ENCODE measurements at places on chromosomes 7 and 10.

DNA sequence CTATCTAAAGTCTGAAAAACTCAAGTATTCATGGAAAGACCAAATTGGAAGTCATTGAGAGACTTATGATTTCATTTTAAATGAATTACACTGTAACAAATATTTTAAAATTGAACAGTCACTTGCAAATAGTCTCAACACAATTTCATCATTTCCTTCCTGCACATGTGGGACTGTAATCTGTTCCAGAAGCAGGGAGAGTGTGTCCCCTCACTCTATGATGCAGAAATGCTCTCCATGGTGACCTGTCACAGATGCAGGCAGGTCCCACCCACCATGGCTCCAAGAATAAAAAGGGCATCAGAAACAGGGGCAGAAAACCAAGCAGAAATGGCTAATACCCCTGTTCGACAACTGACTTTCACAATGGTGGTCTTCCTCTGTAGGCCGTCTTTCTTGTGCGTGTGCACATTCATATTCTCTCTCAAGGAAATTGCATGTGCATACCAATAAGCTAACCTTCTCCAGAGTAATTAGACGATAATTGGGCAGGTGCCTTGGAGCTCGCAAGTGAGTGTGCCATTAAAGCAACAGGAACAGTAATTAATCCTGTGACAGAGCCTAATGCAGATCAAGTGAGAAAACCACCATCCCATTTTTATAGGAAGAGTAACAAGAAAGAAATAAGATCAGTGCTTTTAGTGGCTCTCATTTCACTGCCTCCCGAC is 170.9 kb downstream of the ZMYND11 start:
- no peak for DNase-seq

DNA sequence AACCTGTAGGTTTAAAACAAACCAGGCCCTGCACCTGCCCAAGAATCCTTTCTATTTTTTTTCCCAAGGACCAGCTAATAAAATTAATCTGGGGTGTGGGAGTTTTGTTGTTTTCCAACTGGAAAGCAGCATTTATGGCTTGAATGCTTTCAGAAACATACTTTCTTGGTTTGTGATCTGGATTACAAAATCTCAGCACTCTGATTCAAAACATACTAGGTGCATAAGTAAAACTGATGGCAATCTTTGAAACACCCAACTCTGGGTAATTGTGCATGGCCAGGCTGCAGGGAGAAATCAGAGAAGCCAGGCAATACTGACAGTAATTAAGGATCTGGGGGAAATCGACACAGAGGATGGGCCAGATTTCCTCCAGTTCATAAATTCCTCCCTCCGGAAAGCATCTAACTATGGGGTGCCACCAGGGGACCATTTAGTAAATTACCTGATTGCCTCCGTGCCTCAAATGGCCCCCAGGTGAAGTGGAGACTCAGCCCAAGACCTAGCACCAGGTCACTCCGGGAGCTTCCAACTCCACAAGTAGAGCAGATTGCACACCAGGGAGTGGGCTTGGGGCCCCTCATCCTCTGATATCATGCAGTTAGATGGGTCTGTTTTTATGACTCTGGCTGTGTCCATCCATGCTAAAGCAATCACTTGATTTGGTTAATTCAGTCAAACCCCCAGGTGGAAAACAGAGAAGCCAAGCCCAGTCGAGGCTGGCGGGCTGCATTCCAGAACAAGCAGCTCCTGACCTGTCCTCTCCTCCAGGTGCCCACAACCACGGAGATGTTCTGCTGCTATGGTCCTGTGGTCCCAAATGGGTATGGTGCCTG is 15.2 kb upstream of the C10orf53 start:
- DNase-seq = no peak

DNA sequence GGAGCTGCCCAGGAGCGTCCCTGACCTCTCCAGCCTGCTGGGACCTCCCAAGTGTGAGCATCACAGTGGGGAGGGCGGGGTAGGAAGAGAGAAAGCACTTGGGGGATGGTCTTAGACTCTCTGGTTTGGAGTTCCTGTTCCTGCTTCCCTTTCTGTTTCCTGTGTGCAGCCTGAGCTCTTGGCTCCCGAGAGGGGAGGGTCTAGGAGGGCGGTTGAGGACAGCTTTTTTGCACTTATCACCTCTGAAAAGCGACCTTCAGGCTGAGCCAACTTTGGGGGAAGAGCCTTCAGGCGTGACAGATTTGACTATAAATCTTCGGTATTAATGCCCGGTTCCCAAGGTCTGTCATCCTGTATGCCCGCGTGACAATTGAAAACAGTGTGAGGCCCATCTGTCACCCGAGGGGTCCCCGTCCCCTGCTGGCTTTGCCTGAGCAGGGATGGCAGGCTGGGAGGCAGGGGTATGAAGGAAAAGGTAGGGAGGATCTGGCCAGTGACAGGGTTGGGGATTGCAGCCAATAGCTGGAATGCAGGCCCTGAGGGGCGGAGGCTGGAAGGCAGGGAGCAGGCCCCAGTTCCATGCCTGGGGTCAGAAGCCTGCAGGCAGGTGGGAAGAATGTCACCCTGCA is 78.6 kb downstream of the CDH23 start:
- no peak for DNase-seq

DNA sequence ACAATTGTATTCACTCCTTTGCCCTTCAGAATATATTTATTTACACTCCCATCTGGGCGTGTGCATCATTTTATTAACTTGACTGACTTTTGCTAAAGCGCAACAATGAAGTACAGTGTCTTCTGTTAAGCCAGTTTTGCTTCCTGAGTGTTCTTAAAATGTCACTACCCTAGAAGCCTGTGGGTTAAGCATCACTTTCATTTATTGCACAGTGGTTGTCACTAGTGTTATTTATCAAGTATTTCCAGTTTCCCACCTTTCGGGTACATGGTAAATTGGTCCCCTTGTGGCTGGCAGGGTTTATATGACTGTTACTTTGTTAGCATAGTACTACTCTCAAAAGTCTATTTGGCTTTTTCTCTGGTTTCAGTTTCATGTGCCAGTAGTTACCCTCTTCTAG is 3.3 kb downstream of the HILPDA start:
- no peak for DNase-seq

- DNase-seq = no peak
Measured at GRCh38 chr10:14084875-14085274, 245.8 kb downstream of the FRMD4A start.

DNA sequence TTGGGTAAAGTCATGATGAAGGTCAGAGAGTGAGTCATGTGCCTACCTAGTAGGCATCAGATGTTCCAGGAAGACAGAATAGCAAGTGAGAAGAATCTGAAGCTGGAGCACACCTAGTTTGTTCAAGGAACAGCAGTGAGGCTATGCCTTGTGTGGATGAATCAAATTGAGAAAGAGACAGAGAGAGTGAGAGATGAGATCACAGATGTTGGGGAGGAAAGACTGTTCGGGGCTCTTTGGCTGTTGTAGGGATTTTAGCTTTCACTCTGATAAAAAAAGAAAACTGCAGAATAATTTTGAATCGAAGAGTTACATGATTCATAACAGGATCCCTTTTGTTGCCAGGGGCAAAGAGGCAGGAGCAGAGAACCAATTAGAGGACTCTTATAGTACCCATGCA is 6.3 kb downstream of the LIPF start:
- DNase-seq = no peak

GRCh38 chr10:108051218-108051617 is 886.7 kb upstream of the SORCS1 start:
- DNase-seq = no peak

GRCh38 chr10:80473692-80474596 is 19.8 kb downstream of the TSPAN14 start:
- DNase-seq = no peak

GRCh38 chr10:125146791-125147579 is 13.4 kb downstream of the CTBP2 start:
- DNase-seq = no peak

DNA sequence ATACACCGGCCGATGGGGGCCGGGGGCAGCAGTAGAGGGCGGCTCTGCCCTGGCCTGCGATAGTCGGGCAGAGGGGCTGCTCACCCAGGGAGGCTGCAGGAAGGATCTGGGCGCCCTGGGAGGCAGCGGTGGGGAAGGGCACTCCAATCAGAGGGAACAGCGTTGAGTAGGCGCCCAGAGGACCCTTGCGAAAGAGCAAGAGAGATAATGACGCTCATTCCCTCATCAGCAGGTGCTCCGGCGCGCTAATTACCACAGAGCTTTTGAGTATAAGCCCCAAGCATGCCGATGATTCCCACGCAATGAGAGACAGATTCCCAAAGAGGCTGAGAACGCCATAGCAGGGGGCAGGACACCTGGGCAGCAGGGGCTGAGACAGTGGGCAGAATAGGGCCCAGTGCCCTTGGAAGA is 215.3 kb downstream of the MAD1L1 start:
- no peak for DNase-seq

GRCh38 chr10:30830315-30831230 is 201.0 kb upstream of the LYZL2 start:
- DNase-seq = no peak

DNA sequence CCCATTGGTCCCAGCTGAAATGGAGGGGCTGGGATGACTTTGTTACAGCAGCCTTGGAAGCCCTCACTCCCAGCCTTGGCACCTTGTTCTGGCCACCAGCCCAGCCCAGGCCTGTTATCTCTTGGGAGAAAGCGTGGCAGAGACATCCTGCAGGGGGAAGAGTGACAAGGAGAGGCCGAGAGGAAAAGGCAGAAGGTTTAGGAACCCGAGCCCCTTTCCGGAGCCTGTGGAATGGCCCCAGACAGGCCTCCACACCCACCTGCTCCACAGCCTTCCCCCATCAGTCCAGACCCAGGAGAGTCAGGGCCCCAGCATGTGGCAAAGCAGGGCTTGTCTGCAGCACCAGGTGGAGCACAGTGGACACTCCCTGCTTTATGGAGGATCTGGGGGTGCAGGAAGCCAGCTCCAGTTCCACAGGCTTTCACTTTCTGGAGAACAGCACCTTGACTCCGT is 24.1 kb upstream of the TRIM8 start:
- DNase-seq = no peak

DNA sequence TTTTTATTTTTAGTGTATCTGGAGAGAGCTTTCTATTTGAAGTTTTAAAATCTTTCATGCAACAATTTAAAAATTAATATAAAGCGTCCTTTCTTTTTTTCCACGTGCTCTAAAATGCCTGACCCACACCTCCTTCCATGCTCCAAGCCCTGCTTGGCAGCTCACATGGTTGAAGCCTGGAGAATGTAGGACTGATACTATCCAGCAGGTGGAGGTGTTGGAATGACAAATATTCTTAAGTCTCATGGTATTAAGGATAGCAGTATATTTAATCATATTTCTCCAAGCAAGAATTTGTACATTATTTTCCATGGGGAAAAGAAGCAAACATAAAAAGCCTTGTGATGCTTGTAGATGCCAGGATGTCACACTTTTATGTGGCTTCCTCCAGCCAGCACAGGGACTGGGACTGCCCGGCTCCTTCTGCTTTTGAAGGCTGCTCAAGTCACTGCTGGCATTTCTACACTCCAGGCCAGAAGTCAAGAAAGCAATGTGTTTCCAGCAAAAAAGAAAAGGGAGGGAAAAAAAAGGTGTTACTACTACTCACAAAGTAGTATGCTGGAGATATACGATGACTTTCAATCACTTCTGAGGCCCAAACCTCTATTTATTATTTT is 49.7 kb downstream of the BZW2 start:
- DNase-seq = no peak

- DNase-seq = no peak
Measured at GRCh38 chr7:135678612-135679575, 16.6 kb downstream of the STMP1 start.

- no peak for DNase-seq
Measured at GRCh38 chr7:13231216-13231615, 543.8 kb downstream of the ARL4A start.

GRCh38 chr10:34006471-34006870 is 672.0 kb upstream of the NRP1 start:
- DNase-seq = no peak

DNA sequence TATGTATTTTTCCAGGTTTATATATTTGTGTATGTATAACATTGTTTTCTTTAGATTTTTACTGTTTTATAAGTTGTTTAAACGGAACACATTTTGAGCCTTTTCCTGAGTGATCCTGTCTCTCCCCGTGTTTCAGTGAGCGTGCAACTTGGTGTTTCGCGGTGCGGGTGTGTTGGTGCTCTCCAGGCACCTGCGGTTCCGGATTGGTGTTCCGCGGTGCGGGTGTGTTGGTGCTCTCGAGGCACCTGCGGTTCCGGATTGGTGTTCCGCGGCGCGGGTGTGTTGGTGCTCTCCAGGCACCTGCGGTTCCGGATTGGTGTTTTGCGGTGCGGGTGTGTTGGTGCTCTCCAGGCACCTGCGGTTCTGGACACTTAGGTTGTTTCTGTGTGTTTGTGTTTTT is 20.6 kb downstream of the DYNC2I1 start:
- DNase-seq = no peak

DNA sequence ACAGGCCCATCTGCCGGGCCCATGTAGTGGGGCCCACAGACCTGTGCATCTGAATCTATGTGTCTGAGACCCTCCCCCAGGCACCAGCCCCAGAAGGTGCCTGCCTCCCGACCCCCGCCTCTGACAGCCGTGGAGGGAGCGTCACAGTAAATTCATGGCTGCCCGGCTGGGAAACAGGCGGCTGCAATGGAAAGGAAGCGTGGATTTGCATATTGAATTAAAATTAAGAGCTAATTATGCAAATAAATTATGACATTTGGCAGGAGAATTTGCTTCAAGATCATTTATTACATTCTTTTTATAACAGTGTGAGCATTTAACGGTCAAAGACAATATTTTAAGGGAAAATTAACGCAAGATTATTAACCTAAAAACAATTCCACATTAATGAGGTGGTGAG is 92.3 kb downstream of the HIF1AN start:
- DNase-seq = no peak

DNA sequence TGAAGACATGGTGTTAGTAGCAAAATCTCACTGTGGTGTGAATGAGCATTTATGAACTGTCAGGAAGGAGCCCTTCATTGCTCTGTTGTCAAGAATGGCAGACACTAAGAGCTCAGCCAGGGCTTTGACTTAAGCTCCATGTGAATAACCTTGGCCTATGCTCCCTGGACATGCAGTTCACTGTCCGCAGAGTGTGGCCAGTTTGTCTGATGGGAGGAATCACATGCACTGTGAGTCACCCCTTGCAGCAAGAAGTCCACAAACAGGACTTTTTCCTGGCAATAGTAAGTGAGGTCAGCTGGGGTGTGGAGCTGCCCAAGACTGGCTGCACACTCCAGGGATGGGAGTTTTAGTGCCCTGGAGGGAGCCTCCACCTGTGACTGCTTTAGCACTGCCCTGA is 49.5 kb downstream of the ZNF37A start:
- no peak for DNase-seq

- DNase-seq = no peak
Measured at GRCh38 chr7:136167991-136168390, 190.8 kb upstream of the MTPN start.

GRCh38 chr7:103952408-103952807 is 37.0 kb downstream of the RELN start:
- DNase-seq = no peak

- no peak for DNase-seq
Measured at GRCh38 chr7:154620141-154620755, 382.7 kb downstream of the PAXIP1 start.

All from esophagus squamous epithelium (tissue), 5 donors.